ENCODE measurements at places on chromosomes 2 and 18. TPM values are rescaled to one million over a fixed set of nuclear protein-coding genes. Genes with fewer than 3 reads are reported as not detected.

CLIP4 gene
- 20.4 TPM for polyA plus RNA-seq

SERPINB3 gene
- polyA plus RNA-seq = 0.08 TPM

KCNE4 gene
- 1.5 TPM for polyA plus RNA-seq

STARD6 gene
- polyA plus RNA-seq = not detected

PUS10 gene
- polyA plus RNA-seq = 2.8 TPM

GDF7 gene
- 0.09 TPM for polyA plus RNA-seq

CYRIA gene
- 6.8 TPM for polyA plus RNA-seq

MGAT4A gene
- 12.7 TPM for polyA plus RNA-seq

NEURL3 gene
- polyA plus RNA-seq = not detected

DSG4 gene
- not detected for polyA plus RNA-seq

DYTN gene
- polyA plus RNA-seq = not detected

CXCR1 gene
- 6.6 TPM for polyA plus RNA-seq

DLGAP1 gene
- 0.06 TPM for polyA plus RNA-seq

C2orf80 gene
- not detected for polyA plus RNA-seq

All from adipose tissue (tissue), 3 donors.